Renal cortical epithelial cell (primary cell): ENCODE measurements at places on chromosomes 2 and 18. TPM values are rescaled to one million over a fixed set of nuclear protein-coding genes. Genes with fewer than 3 reads are reported as not detected.

REG3G gene
- not detected in 2 replicates for total RNA-seq

DSC1 gene
- total RNA-seq, result not detected in 2 replicates

ATP5MC3 gene
- total RNA-seq, result 112 and 142 TPM in 2 replicates

GNAL gene
- total RNA-seq, result 0.87 and 0.94 TPM in 2 replicates

CD8B2 gene
- total RNA-seq, result not detected in 2 replicates

SCYGR8 gene
- total RNA-seq, result not detected in 2 replicates

PSD4 gene
- total RNA-seq, result 13.5 and 28.7 TPM in 2 replicates

RBM44 gene
- 0.30 and 0.35 TPM in 2 replicates for total RNA-seq

SLC35F6 gene
- total RNA-seq, result 41.3 and 62.2 TPM in 2 replicates

CNGA3 gene
- not detected in 2 replicates for total RNA-seq

SAG gene
- total RNA-seq, result not detected in 2 replicates

ST6GAL2 gene
- total RNA-seq, result 0.10 and 1.4 TPM in 2 replicates

C2orf81 gene
- 1.4 and 3.9 TPM in 2 replicates for total RNA-seq

CHRNA1 gene
- total RNA-seq, result 0.05 and 0.17 TPM in 2 replicates

CTNNA2 gene
- total RNA-seq, result 0.35 TPM in 1 of 2 replicates, not detected in the other

CCDC148 gene
- 4.9 and 16.0 TPM in 2 replicates for total RNA-seq

PRSS56 gene
- total RNA-seq, result not detected in 2 replicates
